ENCODE measurements at places on chromosomes 13 and 19.

GRCh38 chr19:10372690-10373089 lies 7.7 kb downstream of the TYK2 start:
- H3K27ac ChIP-seq = no peak overlapping the region
- H3K27me3 ChIP-seq = no peaks in the 10 kb centered on the region
- no peaks in the 10 kb centered on the region for H3K4me1 ChIP-seq
- H3K36me3 ChIP-seq = peaks cover 2% of the 10 kb centered on the region

- H3K27ac ChIP-seq = no peak overlapping the region
- no peak overlapping the region for H3K4me3 ChIP-seq
- no peaks in the 10 kb centered on the region for H3K4me1 ChIP-seq
- no peaks in the 10 kb centered on the region for H3K27me3 ChIP-seq
Observed at GRCh38 chr19:29014857-29015436, 198.0 kb downstream of the UQCRFS1 start.

GRCh38 chr13:35502456-35502855 lies 26.0 kb upstream of the MAB21L1 start:
- H3K36me3 ChIP-seq = no peaks in the 10 kb centered on the region
- no peak overlapping the region for H3K27ac ChIP-seq
- no peak for DNase-seq
- H3K4me3 ChIP-seq = no peak overlapping the region

GRCh38 chr13:21149568-21149967 lies 26.8 kb downstream of the SKA3 start:
- no peaks in the 10 kb centered on the region for H3K27me3 ChIP-seq
- peaks cover 20% of the 10 kb centered on the region for H3K36me3 ChIP-seq
- H3K4me3 ChIP-seq = no peak overlapping the region

DNA sequence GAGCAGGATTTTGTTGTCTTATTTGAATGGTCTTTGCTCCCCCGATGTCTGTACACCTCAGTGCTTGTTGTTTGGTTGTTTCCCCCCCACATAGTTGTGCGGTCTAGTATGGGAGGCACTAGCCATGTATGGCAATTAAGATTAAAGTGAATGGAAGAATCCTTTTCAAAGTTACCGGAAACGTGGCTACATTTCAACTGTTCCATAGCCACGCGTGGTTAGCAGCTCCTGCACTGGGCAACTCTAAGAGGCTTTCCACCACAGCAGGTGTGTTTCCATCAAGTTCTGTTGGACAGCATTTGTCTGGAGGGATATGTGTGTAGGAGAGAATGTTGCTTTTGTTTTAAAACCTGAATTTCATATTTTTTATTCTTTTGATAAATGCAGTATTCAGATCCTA lies 247.3 kb downstream of the GGACT start:
- H3K4me1 ChIP-seq = no peaks in the 10 kb centered on the region
- no peaks in the 10 kb centered on the region for H3K36me3 ChIP-seq
- no peak for DNase-seq

GRCh38 chr13:29006359-29006850 lies 186.3 kb downstream of the MTUS2 start:
- no peak overlapping the region for H3K27ac ChIP-seq
- H3K27me3 ChIP-seq = no peaks in the 10 kb centered on the region
- no peak overlapping the region for H3K4me3 ChIP-seq
- no peaks in the 10 kb centered on the region for H3K36me3 ChIP-seq
- DNase-seq = no peak

- no peaks in the 10 kb centered on the region for H3K27me3 ChIP-seq
- H3K4me1 ChIP-seq = no peaks in the 10 kb centered on the region
- H3K36me3 ChIP-seq = no peaks in the 10 kb centered on the region
- H3K27ac ChIP-seq = no peak overlapping the region
- DNase-seq = no peak
Observed at GRCh38 chr13:60172111-60172510, 8.4 kb upstream of the DIAPH3 start.

GRCh38 chr19:37905946-37906868 lies at the start of gene WDR87:
Gene WDR87 (minus strand): TSS chr19:37906594. CDS start chr19:37898239, 8,355 bp downstream.
- H3K27ac ChIP-seq = peak within 1 kb of the TSS; percentile 88
- peak within 1 kb of the TSS; percentile 92 for H3K4me3 ChIP-seq
- no peaks in the 10 kb centered on the region for H3K36me3 ChIP-seq
- peaks cover 15% of the 10 kb centered on the region for H3K4me1 ChIP-seq
- peak; percentile 50 for DNase-seq

All from upper lobe of left lung (tissue), 6 donors.